Dermis blood vessel endothelial cell (primary cell): ENCODE measurements at places on chromosomes 2 and 18. TPM values are rescaled to one million over a fixed set of nuclear protein-coding genes. Genes with fewer than 3 reads are reported as not detected.

Gene PAIP2B
- 1.5 and 1.9 TPM in 2 replicates for total RNA-seq

Gene ACVR1C
- 0.17 TPM in 1 of 2 replicates, not detected in the other for total RNA-seq

Gene ZNF804A
- 0.05 TPM in 1 of 2 replicates, not detected in the other for total RNA-seq

Gene FAM237A
- total RNA-seq, result not detected in 2 replicates

Gene RNF125
- total RNA-seq, result 4.3 and 9.4 TPM in 2 replicates

Gene MC5R
- total RNA-seq, result not detected in 2 replicates

Gene CD207
- total RNA-seq, result not detected in 2 replicates

Gene ATP8B1
- total RNA-seq, result 51.1 and 72.5 TPM in 2 replicates

Gene PIEZO2
- total RNA-seq, result 141 and 342 TPM in 2 replicates
